Activated CD4-positive, CD25-positive, alpha-beta regulatory T cell (primary cell): ENCODE measurements at places on chromosomes 3 and 15.

DNA sequence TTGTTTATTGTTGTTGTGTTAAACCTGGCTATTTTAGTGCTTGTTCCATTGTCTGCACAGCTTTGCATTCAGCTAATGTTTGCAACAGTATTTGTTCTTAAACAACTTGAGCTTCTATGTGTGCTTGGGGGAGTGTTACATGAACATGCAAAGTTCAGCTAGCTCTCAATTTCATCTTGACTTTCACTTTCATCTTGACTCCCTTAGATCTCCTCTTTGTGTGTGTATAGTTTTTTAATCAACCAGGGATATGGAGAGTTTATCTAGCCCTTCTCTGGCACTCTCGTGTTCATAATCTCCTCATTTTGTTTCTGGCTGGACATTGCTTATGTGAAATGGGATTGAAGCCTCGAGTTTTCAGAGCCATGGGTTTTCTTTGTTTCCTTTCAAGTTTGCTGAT is 212.4 kb upstream of the ZBTB20 start:
- DNase-seq = no peak

DNA sequence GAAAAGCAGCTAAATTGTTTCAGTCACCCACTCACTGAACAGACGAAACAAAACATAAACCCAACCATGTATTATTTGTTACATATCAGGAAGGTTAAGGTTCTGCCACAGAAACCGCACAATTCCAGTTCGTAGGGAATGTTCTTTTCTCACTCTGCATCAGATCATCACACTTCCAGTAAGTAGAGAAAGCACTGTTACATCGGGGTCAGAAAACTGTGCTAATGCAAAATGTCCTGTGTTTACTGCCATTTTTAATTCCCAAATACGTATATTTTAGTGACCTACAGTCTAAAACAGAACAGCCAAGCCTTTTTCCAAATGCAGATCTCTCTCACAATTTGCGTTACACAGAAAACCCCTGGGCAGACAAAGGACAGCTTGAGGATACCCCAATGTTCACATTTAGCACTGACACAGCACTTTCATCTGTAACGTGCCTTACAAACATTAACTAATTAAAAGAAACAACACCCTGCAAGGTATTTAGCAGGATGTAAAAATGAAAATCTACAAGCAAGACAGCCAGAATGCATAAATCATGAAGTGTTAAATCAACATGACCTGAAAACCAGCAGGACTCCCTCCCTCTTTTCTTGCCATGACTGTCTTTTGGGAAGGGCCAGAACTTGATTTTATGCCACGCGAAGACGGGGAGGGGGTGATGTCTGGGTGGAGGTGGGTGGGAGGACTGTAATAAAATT is 34.8 kb upstream of the SKIL start:
- no peak for DNase-seq

DNA sequence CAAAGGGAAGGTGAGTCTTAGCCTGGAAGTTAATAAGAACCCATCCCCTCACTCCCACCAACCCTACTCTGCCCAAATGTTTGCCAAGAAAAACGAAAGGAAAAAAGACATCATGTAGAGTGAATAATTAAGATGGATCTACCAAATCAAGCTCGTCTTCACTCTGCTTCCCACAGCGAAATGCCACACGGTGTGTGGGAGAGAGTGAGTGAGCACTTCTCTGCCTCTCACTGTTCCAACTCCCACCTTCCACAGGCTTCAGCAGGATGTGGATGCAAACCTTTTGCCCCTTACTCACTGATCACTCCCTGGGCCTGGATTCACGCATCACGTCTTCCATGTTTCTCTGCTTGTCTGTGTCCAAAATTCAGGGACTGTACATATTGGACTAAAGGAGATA is 85.4 kb downstream of the WDR76 start:
- DNase-seq = no peak

- DNase-seq = no peak
These were observed 115.4 kb upstream of the ROPN1 start for GRCh38 chr3:124107104-124107890.

GRCh38 chr15:49857496-49858475 is 236.9 kb downstream of the DTWD1 start:
- no peak for DNase-seq

GRCh38 chr3:1406250-1406649 is 313.4 kb downstream of the CNTN6 start:
- DNase-seq = no peak

DNA sequence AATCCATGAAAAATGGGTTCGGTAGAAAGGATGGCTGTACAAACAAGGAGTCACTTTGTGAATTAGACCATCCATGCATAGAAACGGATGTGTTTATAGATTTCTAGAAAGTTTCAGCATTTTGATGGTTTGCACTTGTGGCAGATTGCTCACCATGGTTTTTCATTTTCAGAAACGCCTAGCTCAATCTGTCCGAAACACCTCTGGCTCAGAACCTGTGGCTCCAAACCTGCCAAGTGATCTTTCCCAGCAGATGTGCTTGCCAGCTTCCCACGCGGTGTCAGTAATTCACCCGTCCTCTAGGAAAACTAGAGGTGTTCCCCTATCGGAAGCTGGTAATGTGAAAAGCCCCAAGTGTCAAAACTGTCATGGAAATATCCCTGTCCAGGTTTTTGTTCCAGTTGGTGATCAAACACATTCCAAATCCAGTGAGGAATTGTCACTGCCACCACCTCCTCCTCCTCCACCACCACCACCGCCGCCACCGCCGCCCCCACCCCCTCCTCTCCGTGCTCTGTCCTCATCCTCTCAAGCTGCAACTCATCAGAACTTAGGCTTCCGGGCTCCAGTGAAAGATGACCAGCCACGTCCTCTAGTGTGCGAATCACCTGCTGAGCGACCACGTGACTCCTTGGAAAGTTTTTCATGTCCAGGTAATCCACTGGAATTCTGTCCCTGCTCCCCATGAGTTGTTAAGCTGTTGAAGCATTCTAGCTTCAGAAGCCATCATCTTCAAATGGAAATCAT is 21.2 kb downstream of the WHAMM start:
- DNase-seq = no peak

- no peak for DNase-seq
These were observed 61.1 kb upstream of the TSEN2 start for GRCh38 chr3:12423131-12423530.

DNA sequence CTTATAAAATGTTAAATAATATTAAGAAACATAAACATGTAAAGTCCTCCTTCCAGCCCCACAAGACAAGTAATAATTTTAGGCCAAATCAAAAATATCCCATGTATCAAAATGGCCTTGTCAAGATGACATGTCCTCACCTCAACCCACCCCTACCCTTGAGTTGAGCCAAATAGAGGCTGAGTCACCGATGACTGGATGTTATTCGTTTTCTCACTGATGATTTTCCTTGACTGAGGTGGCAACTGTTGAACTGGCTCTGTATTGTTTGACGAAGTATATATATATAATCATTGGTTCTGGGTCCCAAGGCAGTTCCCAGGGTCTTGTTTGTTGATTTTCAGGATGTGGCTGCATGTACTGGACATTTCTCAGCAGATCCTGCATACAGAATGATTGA is 75.3 kb downstream of the TMEM108 start:
- no peak for DNase-seq

GRCh38 chr15:66588537-66588936 is 22.7 kb upstream of the LCTL start:
- no peak for DNase-seq

DNA sequence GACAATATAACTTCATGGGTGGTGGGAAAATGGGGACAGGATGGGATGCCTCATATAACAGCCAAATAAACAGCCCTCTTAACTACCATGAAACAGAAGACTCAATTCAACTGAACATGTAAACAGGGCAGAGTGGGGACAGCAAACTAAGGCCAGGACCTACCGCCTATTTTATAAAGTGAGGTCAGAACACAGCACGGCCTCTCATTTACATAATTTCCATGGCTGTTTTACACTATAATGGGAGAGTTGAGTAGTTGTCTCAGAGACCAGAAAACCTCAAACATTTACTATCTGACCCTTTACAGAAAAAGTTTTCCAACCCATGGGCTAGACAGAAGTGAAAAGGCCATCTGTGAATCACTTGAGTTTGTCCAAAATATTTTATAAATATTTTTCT is 56.7 kb upstream of the SNRPA1 start:
- no peak for DNase-seq
